Fibroblast of skin of left biceps (primary cell): ENCODE measurements at places on chromosomes 3 and 15.

DNA sequence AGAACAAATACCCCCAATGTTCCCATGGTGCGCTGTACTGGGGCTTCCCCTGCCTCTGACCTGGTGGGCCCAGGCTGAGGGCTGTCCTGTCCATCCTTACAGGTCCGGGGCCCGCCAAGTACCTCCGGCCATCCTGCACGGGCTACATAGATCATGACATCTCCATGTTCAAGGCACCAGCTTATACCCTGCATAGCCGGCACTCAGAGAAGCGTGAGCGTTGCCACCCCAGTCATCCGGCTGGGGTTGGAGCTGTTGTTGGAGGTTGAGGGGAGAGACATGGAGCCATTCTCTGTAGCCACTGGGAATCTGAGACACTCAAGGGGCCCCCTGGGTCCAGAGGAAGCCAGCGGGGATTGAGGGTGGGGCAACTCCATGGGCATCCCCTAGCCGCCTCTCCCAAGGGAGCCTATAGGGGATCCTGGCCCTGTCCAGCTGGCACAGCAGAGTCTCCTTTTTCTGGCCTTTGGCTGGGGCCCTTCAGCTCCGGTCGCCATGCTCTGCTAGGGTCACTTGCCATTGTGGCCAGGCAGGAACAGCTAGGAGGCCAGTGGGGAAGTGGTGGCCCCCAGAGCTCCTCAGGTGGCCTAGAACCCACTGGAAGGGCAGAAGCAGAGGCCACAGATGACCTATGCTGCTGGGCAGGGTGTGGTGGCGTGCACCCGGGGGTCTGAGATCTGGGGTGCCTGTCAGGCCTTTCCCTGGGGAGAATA lies 12.5 kb upstream of the CSPG4 start:
- no peak for DNase-seq

GRCh38 chr15:81907521-81907920 lies 138.3 kb downstream of the MEX3B start:
- no peak for DNase-seq

DNA sequence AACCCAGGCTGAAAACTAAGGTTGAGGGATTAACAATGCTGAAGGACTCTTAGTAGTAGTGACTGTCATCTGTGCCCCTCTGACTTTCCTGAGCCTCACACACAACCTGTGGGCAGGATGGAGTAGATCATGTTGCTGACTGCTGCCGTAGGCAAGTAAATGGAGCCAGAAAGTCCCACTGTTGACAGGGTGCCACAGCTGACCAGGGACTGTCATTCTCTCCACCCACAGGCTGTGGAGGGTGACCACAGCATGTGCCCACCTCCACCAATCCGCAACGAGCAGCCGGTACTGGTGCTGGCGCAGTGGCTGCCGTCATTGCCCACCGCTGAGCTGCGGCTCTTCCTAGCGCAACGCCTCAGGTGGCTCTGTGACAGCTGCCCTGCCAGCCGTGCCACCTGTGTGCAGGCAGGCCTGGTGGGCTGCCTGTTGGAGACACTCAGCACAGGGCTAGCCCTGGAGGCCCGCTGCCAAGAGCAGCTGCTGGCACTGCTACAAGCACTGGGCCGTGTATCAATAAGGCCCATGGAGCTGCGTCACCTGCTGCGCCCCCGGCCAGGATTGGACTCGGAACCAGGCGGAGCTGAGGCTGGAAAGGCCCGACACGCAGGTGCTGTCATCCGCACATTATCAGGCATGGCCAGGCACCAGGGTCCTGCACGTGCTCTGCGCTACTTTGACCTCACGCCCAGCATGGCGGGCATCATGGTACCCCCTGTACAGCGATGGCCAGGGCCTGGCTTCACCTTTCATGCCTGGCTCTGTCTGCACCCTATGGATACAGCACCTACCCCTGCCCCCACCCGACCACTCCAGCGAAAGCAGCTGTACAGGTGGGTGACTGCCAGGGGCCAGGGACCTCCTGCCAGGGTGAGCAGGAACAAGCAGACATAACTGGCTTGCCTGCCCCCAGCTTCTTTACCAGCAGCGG lies 15.6 kb downstream of the NBEAL2 start:
- no peak for DNase-seq

DNA sequence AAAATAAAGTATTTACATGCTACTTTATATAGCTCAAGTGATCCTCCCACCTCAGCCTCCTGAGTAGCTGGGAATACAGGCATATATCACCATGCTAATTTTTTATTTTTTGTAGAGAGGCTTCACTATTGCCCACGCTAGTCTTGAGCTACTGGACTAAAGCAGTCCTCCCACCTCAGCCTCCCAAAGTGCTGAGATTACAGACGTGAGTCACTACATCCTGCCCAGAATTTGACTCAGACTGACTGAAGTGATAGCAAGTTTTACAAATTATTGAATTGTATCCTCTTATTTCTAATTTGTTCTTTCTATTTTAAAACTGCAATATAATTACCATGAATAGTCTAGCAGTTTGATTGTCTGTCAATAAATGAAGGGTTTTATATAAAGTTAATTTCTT lies 210.3 kb upstream of the CGNL1 start:
- DNase-seq = no peak

DNA sequence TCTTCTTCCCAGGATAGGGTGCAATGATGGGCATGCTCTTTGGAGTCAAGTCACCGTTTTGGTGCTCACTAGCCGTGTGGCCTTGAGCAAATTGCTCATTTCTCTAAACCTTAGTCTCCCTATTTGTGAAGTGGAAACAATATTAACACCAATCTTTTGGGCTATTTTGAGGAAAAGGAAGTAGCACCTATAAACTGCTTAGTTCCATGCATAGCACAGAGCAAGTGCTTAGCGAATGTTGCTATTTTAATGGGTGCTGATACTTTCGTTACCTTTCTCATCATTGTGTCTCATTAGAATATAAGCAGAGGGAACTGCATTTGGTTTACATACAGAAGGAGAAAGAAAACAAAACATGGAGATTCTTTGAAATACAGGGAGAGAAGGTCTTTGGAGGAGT lies 66.1 kb downstream of the BOC start:
- DNase-seq = no peak

GRCh38 chr3:71657831-71658530 lies 67.2 kb downstream of the EIF4E3 start:
- DNase-seq = no peak

DNA sequence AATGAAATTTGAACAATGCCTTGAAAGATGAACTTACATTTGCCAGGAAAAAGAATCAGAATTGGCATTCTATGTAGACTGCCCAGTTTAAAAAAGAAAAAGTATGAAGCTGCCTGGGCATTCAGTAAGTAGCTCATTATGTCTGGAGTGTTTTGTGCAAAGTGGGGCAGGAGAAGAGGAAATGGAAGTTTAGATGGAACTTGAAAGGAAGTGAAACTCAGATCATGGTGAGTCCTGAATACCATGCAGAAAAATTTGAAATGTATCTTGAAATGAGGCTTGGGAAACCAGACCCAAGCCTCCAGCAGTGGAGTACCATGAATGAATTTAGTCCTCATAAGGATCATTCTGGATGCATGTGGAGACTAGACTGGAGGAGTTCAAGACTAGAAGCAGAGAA lies 4.8 kb upstream of the MORC1 start:
- no peak for DNase-seq

GRCh38 chr15:96585484-96586386 lies 255.2 kb downstream of the NR2F2 start:
- no peak for DNase-seq

GRCh38 chr3:130085881-130086280 lies 4.2 kb downstream of the ALG1L2 start:
- no peak for DNase-seq

GRCh38 chr3:173653781-173654180 lies 256.2 kb downstream of the NLGN1 start:
- DNase-seq = no peak

- no peak for DNase-seq
Observed at GRCh38 chr3:27623085-27623753, 98.9 kb downstream of the EOMES start.

DNA sequence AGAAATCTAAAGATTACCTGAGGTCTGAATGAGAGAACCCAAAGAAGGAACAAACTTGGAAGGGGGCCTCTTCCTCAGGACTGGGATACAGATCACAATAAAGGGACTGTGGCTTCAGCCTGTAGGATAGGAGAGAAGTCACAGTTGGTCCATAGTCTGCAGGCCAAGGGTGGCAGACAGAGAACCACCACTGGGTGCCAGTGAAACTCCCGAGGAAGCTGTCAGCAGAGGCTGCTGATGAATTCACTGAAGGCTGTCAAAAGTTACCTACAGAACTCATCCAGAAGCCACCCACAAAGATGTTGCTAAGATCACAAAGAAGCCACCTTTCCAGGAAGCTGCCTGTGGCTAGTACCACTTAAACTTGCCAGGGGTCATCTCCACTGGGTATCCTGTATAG lies 78.5 kb downstream of the TMCO5A start:
- DNase-seq = no peak

DNA sequence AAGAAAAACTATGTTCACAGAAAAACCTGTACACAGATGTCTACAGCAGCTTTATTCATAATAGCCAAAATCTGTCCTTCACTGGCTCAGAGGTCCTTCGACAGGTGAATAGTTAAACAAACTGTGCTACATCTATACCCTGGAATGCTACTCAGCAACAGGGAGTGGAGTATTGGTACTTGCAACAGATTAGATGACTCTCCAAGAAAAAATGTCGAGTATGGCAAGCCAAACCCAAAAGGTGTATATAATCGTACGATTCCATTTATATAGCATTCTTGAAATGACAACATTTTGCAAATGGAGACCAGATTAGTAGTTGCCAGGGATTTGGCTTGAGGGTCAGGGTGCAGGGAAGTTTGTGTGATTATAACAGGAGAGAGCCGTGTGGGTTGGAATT lies 22.4 kb upstream of the RGMA start:
- DNase-seq = no peak

GRCh38 chr15:35616498-35617271 lies 70.7 kb upstream of the DPH6 start:
- peak; percentile 18 for DNase-seq

- no peak for DNase-seq
Observed at GRCh38 chr3:63986831-63987230, 36.5 kb downstream of the PSMD6 start.
